ENCODE measurements at places on chromosomes 2 and 18.

DNA sequence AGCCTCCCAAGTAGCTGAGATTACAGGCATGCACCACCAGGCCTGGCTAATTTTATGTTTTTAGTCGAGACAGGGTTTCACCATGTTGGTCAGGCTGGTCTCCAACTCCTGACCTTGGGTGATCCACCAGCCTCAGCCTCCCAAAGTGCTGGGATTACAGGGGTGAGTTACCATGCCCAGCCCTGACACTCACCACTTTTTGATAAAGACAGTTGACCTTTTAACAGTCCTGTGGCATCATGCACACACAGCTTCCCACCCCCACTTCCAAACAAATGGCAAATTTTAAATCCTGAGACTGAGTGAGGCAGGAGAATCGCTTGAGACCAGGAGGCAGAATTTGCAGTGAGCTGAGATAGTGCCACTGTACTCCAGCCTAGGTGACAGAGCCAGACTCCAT is 6.2 kb upstream of the DNAJB2 start:
- no peak for DNase-seq

DNA sequence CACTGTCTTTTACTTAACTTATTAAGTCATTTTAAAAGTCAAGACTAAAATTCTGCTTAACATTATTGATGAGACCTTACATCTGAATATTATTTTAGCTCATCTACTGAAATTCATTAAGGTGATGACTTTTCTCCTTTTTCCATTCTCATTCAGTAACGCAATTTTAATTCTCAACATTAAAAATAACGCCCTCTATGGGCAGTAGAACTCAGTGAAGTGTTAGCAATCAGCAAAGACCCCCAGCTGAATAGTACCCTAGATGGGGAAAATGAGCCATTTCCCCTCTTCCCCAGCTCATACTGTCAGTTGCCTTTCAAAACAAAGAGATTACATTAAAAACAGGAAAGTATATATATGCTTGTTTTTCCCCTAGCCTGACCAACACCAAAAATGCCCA is 203.3 kb downstream of the NR4A2 start:
- DNase-seq, result no peak

GRCh38 chr18:25798046-25798445 is 292.4 kb downstream of the SS18 start:
- DNase-seq, result no peak

GRCh38 chr18:9708057-9708433 is at the start of gene RAB31:
Gene RAB31 (plus strand): TSS chr18:9708301. CDS start chr18:9708406, 105 bp downstream.
- no peak for DNase-seq

- DNase-seq, result no peak
Measured at GRCh38 chr2:169018390-169018789, 12.7 kb downstream of the ABCB11 start.

- DNase-seq, result no peak
Measured at GRCh38 chr2:30208453-30208852, 22.9 kb upstream of the LBH start.

GRCh38 chr18:44726059-44726421 is 45.4 kb downstream of the SETBP1 start:
- DNase-seq, result no peak

- no peak for DNase-seq
Measured at GRCh38 chr2:176514276-176514675, 245.0 kb downstream of the MTX2 start.

DNA sequence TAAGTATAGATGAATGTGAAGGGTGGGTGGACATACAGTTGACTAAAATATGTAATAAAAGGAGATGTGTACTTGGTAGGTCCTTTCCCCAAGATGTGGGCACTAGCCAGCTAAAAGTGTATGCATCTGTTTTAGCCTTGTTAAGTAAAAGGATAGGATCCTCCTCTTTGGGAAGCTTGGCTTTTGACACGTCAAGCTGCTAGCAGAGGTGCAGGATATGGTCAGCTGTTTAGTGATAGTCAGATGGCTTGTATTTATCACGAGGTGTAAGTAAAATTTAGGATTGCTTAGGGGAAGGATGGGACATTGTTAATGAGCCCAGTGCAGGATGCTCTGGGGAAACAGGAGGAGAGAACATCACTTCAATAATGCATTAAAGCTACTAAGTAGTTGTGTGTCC is 1.5 kb downstream of the MFSD6 start:
- DNase-seq, result no peak

DNA sequence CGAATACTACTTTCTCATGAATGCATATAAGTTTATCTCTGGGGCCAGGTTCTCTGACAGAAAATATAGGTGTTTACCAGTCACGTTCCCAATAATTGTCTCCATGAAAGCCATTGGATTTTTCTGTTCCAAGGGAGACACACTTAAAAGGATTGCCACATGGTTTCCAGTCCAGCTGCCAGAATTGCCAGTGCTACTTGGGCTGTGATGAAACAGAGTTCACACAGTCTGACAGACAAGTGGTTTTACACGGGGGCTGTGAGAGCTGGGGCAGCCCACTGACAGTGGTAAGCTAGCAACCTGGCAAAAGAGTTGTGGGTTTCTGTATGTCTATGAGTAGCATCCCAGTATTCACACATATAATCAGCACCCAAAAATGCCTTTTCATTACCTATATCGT is 27.7 kb upstream of the ATRAID start:
- DNase-seq, result no peak

DNA sequence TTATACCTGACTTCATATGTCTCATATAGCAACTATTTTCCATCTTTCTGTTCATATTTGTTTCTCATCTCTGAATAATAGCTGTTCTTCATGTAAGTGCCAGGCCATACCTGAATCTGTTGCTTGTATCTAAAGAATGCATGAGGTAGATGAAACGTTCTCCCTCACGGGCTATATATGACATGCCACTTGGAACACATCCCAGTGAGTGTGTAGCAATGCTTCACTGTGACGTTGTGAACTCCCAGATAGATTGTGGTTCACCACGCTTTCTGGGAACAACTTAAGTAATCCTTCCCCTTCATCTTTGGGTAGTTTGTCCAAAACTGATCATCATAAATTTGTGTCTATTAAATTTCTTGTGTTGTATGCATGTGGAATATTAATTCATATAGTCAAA is 60.1 kb downstream of the RDH14 start:
- DNase-seq, result no peak

DNA sequence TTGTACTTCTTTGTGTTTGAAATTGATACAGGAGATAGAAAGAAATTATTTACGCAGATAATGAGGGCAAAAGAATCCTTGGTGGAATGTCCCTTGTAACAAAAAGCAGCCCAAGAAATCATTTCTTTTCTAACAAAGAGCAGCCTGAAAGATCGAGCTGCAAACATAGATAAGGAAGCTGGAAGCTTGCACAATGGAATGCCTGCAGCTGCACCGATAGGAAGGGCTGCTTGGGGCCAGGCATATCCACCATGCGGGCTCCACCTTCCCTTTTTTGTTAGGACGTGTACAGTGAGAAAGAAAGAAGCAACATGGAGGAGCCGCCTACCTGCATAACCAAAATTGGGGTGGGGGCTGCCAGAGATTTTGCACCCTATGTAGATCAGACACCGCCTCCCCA is 568.7 kb downstream of the METTL4 start:
- no peak for DNase-seq

- no peak for DNase-seq
Measured at GRCh38 chr2:35255826-35256225, 1099.8 kb upstream of the CRIM1 start.
